IPS DF 19.7 (cell line): ENCODE measurements at places on chromosomes 7 and 10.

- DNase-seq, result no peak
Observed at GRCh38 chr10:24804956-24805355, 81.3 kb upstream of the ARHGAP21 start.

DNA sequence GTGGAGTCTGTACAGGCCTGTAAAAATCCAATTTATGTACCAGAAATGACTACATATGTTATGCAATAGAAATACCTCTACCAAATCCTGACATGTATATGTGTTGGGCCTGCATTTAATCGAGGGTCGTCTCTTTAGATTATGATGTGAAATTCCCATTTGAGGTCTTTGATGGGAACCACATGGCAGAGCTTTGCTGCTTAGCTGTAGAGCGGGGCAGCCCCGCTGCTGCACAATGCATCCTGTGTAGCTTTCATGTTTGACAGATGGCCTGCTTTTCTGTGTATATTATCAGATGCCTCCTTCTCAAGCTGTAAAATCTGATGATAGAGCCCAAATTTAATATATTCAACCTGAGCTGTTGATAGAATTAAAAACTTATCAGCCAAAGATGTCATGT lies 65.8 kb downstream of the RAB18 start:
- DNase-seq, result no peak

- DNase-seq, result no peak
Observed at GRCh38 chr7:39507866-39508551, 58.2 kb upstream of the YAE1 start.

GRCh38 chr10:123862421-123863182 lies 29.0 kb downstream of the CPXM2 start:
- DNase-seq, result no peak

- DNase-seq, result no peak
Observed at GRCh38 chr7:137734221-137734620, 112.6 kb downstream of the DGKI start.

DNA sequence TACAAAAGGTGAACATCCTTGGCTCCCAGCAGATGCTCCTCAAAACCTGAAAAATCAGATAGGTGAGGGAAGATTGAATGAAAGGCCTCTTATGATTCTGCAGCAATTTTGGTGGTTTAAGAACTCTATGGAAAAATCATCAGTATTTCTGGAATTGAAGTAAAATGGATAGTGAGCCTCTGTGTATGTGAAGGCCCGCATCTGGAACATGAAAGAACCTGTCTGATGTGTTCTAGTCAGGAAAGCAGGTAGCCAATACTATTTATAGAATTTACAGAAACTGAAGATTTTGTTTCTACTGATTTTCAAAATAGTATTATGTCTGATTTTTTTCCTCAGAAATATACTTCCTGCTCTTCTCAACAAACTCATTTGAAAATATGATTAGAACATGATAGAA lies 37.3 kb downstream of the EGFR start:
- DNase-seq, result no peak

DNA sequence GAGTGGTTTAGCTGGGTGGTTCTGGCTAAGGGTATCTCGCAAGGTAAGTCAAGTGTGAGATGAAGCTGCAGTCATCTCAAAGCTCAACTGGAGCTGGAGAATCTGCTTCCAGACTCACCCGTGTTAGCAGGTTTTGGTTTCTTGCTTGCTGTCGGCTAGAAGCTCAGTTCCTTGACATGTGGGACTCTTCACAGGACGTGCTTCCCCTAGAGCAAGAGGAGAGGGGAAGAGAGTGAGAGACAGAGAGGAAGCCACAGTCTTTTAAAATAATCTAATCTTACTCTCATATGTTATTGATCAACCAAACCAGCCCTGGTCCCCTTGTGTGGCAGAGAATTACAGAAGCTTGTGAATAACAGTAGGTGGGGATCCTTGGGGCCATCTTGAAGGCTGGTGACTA lies 199.5 kb downstream of the REEP3 start:
- DNase-seq, result no peak

- DNase-seq, result no peak
Observed at GRCh38 chr10:43415544-43415943, 6.6 kb upstream of the HNRNPF start.

GRCh38 chr7:5195157-5195556 lies 5.1 kb downstream of the WIPI2 start:
- no peak for DNase-seq

GRCh38 chr7:39880556-39880955 lies 69.5 kb upstream of the CDK13 start:
- no peak for DNase-seq

GRCh38 chr7:95373323-95373722 lies 22.9 kb downstream of the PON3 start:
- DNase-seq, result no peak

GRCh38 chr7:146004805-146005204 lies 111.8 kb upstream of the CNTNAP2 start:
- no peak for DNase-seq

DNA sequence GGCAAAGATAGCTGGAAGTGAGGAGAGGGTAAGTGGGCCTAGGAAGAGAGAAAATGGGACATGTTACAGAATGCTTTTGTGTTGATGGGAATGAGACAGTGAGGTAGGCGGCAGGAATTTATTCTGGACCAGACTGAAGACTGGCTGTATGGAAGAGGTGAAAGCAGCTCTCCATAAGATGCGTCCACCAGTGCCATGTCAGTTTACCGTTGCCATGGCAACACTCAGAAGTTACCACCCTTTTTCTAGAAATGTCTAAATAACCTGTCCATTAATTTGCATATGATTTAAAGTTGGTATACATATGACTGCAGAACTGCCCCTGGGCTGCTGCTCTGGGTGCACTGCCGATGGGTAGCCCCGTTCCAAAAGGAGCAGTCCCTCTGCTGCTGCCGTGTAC lies 46.7 kb downstream of the RAB18 start:
- DNase-seq, result no peak

GRCh38 chr10:34408956-34409355 lies 406.1 kb downstream of the PARD3 start:
- no peak for DNase-seq

GRCh38 chr7:134768243-134768642 lies 11.2 kb upstream of the CALD1 start:
- no peak for DNase-seq

- no peak for DNase-seq
Observed at GRCh38 chr7:155935005-155935557, 122.8 kb upstream of the SHH start.

DNA sequence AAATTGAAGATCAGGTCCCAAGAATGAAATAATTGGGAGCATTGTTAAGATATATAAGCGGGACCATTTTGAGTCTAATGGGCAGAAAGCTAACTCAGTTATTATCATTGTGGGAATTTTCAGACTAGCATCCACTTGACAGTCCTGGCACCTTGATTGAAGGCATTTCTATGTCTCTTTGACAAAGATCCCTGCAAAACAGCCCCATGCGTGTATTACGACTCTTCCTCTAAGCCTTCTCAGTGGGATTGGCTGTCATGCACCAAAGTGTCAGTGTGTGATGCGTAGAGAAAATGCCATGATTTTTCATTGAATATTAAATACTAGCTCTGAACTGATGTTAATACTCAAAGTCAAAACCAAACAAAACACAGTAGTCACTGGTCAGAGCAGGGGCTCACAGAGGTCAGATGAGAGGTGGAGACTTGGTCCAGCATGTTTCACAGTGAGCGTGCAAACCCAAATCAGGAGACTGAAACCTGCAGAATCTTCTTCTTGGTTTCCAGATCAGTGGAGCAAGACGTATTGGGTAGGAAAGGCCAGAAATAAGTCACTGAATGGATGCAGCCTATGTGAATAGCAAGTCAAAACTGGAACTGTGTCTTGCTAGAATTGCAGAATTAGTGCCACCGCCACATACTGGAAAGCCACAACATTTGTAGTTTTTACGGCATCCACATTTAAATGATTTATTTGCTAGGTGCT lies 303.6 kb upstream of the AKR1E2 start:
- no peak for DNase-seq

DNA sequence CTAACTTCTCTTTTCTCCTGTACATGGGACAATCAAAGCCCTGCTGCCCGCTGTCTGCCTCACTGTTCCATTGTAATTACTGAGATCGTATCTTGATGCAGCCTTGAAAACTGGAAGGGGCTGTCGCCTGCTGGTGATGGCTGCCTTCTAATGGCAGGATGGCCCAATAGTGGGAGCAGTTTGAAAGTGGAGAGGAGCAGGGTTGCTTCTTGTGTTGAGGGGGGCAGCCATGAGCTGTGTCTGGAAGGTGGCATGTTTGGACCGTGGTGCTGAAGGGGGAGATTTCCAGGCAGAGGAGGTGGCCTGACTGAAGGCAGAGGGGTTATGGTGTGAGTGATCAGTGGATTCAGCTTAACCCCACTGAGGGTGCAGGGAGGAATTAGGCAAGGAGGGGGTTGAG lies 8.1 kb downstream of the WDFY4 start:
- no peak for DNase-seq

DNA sequence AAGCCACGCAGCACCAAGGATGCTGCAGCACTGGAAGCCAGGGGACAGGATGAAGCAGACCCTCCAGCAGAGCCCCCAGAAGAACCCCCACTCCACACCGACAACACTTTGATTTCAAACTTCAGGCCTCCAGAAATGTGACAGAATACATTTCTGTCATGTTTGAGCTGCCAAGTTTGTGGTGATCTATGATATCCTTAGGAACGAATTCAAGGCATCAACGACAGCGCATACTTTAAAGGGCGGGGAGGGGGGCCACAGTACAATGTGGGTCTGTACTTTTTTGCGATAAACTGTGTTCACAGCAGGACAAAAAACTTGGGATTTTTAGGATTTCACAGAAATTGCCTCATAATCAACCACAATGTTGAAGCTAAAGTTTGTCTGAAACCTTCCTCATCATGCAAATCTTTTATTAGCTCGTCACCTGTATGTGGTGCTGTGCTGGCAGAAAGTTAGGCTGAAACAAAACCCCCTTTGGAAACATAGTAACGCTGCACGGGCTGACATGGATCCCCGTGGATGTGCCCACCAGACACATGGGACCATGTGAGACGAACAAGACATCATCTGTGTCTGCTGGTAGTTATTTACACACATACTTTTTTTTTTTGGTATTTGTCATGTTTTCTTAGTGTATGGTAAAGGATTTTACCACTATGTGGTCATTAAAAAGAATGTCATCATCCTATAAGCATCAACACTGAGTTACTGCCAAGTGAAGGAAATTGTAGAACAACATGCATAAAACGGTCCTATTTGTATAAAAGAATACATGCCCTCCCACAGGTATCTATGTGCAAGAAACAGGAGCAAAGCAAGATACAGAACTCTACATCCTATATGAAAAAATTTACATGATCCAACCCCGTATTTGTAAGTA lies 113.3 kb upstream of the AFAP1L2 start:
- no peak for DNase-seq

GRCh38 chr10:72694476-72695369 lies 2.8 kb downstream of the MCU start:
- DNase-seq, result no peak

GRCh38 chr7:36155811-36156361 lies 2.8 kb downstream of the EEPD1 start:
- DNase-seq, result no peak

DNA sequence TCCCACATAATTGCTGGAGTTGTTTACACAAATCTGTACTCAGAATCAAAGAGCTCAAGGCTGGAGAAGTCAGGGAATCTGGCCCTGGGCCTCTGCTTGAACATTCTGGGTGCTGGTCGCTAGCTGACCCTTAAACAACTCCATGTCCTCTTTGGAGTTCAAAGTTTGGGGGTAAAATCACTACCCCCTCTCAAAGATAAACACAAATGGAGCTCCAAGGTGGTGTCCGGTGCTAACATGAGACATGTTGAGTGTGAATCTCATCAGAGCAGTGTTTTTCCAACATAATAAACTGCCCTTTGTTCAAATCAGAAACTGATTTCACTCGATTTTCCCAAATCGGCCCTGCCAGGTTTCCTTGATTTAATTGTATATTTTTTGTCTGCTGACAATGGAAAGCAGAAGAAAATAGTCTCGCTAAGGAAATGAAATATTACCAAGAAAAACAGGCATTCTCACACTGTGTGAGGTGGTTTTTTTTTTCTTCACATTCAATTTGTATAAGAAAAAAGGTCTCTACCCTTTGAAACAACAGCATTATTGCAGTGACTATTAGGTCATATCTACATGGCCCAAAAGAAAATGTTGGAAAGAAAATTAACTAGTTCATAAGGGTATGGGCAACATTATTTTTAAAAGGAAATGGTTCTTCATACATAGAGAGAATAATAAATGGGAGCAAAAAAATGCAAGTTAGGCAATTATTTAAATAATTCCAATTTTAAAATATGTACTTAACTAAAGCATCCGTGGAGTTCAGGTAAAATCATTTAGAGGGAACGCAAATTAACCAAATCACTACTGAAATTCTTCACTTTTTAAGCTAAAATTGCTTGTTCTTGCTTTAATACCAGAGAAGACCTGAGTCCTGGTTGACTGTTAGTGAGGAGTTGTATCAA lies 56.1 kb upstream of the CAPZA2 start:
- no peak for DNase-seq

DNA sequence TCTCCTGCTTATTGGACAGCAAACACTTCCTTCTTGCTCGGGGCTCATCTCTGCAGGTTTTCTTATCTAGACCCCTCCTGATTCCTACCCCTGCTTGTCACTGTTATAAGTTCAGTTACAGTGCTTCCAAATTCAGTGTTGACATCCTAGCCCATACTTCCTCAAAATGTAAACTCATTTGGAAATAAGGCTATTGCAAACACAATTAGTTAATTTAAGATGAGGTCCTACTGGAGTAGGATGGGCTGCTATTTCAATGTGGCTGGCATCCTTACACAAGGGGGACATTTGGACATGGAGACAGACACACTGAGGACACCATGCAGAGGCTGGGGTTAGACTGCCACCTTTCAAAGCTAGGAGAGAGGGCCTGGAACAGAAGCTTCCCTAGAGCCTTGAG lies 85.2 kb upstream of the NPVF start:
- no peak for DNase-seq

DNA sequence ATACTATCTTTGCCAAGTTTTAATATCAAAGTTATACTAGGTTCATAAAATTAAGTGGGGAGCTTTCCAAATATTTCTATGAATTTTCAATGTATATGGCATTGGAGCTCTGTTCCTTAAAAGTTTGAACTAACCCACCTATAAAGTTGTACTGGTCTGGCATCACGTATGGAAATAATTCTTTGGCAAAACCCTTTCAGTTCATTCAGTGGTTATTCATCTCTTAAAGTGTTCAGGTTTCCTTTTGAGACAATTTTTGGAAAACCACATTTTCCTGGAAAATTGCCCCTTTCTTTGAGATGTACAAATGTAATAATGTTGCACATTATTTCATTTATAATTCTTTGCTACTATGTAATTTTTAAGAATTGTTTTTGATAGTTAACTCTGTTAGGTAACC lies 62.5 kb upstream of the INPP5A start:
- DNase-seq, result no peak

GRCh38 chr10:127434006-127434405 lies 115.1 kb upstream of the NPS start:
- no peak for DNase-seq
